NCI-H1105 treated with DMSO at 0.1 percent for 48 hours (cell line): ENCODE measurements at places on chromosomes 12 and 14.

- DNase-seq: peak; percentile 6
Measured at GRCh38 chr12:126747530-126748149, 1519.3 kb upstream of the TMEM132C start.

- no peak for DNase-seq
Measured at GRCh38 chr12:128424931-128425431, 158.0 kb downstream of the TMEM132C start.

- peak; percentile 58 for DNase-seq
Measured at GRCh38 chr12:56634242-56634836, 4.2 kb upstream of the BAZ2A start.

DNA sequence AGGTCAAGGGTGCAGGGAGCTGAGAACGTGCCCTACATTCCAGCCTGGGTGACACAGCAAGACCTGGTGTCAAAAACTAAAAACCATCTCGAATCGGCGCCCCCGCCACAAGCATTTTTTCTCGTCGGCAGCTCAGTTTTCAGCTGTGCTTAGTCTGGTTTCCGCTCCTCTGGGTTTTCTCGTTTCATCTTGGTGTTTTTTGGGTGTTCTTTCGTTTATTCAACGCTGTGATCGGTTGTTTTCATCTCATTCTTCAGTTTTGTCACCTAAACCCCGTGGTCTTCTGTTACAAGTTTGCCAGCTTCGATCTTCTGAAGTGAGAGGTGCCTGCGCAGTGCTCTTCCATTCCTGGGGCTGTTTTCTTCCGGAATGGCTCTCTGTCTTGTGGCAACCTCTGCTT lies 41.4 kb downstream of the NOC4L start:
- DNase-seq: no peak

DNA sequence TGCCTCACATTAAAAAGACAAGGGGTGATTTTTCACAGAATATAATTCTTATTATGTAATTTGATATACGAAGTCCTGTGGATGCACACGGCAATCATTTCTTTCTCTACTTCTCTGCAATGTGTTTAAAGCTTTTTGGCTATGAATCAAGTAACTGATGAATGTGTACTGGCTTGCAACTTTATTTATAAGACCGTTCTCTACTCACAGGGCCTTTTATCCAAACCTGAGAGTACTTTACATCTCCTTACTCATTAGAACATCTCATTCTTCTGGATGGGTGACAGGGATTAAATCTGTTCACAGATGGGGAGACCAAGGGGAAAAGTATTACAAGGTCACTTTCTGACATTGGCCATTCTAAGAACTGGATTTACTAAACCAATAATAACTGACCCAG lies 215.8 kb upstream of the DIO2 start:
- no peak for DNase-seq

DNA sequence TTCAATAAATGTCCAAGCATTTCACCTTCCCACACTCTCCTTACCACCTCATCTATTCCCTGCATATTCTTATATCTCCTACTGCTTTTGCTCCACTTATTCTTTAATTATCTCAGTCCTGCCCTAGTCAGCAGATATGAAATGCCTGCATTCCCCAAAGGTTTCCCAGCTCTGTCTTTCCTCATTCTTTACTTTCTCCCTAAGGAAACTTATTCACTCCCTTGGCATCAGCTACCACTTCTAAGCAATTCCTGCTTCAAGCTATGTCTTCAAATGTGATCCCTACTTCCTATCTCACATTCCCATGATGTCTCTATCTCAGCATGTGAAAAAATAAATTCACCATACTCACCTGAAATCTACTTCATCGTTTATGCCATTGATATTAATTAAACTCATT lies 111.8 kb downstream of the CAPZA3 start:
- no peak for DNase-seq

GRCh38 chr12:58142991-58143390 lies 201.6 kb downstream of the ATP23 start:
- DNase-seq: no peak

DNA sequence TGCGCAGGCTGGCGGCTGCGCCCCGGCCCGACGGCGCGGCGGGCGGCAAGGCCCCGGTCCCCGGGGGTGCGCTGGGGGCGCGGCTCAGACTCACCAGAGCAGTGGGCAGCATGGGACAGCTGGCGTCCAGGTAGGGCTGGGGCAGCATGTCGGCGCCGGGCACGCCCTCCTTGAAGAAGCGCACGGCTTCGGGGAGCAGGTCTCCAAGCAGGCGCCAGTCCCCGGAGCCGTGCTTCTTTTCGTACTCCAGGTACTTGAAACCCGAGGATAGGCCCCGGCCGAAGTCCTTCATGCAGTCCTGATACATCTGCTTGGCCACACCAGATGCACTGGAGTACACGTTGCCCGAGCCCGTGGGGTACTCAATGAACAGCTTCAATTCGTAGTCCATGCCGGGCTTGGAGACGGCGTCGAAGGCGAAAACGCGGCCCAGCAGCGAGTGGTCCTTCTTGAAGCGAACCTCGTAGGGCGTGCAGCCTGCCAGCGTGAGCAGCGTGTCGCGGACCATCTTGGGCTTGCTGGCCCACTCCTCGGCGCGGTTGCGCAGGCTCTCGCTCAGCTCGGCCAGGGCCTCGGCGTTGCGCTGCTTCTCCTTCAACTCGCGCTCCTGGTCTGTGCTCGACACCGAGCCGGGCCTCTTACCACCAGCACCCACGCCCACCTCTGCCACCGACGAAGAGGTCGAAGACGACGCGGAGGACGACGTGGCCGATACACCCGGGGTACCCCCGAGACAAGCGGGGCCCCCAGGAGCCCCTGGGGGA lies 2.2 kb downstream of the IRF2BPL start:
- peak; percentile 65 for DNase-seq

GRCh38 chr12:122884860-122885259 lies 11.1 kb downstream of the VPS37B start:
- DNase-seq: no peak

DNA sequence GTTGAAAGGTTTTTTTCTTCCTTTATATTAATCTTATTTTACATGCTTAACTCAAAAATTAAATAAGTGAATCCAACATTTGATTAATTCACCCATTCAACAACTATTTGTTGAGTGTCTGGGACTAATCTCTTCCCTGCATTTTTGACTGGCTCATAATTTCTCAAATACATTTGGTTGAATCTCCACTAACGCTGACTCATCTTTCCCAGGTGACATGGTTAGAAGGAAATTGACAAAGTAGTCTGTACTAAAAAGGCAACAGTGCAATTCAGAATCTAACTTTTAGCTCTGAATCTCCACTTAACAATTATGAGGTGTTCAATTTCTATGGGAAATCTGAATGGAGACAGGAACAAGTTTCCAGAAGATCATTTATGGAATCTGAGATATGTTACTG lies 88.9 kb downstream of the LIN7A start:
- no peak for DNase-seq

DNA sequence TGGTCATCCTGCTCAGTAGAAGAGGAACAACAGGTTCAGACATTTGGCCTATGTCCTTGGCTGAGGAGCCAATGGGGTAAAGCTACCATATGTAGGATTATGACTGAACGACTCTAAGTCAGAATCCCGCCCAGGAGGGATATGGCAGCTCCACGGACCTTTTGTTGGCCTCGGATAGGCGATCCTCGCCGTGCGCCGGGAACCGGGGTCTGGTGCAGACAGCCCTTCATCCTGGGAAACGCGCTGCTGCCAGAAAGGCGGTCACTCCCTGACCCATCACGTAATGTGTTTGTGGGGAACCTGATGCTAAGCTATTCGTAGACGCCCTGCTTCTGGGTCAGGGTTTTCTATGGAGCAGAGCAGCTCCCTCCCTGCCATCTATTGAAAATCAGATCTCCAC lies 178.9 kb upstream of the ALG10B start:
- DNase-seq: peak; percentile 37

DNA sequence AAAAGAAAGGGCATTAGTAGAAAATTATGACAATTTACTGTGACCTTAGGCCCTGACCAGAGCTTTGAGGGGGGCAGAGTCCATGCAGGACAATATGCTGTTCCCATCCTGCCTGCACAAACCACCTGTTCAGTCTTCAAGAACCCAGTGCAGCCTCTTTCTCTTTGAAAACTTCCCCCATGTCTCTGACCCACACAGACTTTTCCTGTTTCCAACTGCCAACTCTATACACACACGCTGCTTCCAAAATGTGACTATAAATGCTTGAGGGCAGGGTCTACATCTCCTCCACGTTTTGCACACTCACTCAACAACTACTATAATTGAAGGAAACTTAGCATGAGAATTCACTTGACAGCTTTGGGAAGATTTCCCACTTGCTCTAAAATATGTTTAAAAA lies 36.6 kb upstream of the SYCP3 start:
- DNase-seq: no peak

GRCh38 chr12:25553098-25553497 lies at the start of gene LMNTD1:
Gene LMNTD1 (minus strand): TSS chr12:25553283. CDS start chr12:25552959, 324 bp downstream.
- no peak for DNase-seq

DNA sequence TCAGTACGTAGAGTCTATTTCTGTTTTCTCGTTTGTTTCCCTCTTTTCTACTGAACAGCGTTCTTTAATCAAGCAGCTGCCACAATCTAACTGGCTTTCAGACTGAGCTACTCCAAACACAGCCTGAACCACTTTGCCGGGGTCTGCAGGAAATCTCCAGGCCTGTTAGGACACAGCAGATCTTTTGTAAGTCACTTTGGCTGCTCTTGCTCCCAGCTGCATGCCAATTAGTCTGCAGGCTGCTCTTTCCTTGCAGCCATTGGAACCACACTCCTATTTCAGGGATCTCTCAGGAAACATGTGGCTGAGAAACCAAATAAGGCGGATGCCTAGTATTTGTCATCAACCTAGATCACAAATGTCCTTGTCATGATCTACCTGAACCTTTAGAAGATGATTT lies 73.6 kb downstream of the TMTC1 start:
- peak; percentile 98 for DNase-seq

GRCh38 chr12:121592320-121592719 lies 11.5 kb upstream of the KDM2B start:
- no peak for DNase-seq

GRCh38 chr14:75165586-75166391 lies 10.6 kb downstream of the TMED10 start:
- DNase-seq: no peak

GRCh38 chr12:106021516-106021915 lies 117.2 kb downstream of the NUAK1 start:
- DNase-seq: no peak

DNA sequence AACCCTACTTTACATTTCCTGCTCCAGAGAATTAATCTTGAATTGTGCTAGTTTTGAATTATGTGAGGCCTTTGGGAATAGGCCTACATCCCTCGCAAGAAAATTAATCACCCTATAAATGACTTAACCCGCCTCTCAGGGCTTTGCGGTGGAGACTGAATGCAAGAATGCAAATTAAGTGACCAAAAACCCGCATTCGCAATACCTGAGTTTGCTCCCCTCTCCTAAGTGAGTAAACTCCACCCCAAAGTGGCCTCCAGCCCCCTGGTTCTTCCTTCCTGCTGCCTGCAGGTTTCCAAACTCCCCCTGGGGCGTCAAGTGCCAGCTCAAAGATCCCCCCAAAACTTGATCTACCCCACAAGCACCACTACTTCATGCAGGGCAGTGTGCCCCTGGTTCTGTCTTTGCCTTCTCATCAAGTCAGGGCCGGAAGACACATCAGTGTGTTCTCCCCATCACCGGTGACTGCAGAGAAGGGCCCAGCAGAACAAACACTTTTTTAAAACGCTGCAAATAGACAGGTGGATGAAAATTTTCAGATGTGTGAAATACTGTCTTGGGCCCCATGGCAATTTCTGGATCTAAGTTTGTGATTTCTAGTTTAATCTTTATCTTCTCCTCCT lies 644.7 kb downstream of the VRK1 start:
- DNase-seq: no peak

- no peak for DNase-seq
Measured at GRCh38 chr12:44525806-44526654, 350.1 kb downstream of the NELL2 start.

GRCh38 chr14:75409316-75410205 lies 18.3 kb upstream of the JDP2 start:
- DNase-seq: no peak

DNA sequence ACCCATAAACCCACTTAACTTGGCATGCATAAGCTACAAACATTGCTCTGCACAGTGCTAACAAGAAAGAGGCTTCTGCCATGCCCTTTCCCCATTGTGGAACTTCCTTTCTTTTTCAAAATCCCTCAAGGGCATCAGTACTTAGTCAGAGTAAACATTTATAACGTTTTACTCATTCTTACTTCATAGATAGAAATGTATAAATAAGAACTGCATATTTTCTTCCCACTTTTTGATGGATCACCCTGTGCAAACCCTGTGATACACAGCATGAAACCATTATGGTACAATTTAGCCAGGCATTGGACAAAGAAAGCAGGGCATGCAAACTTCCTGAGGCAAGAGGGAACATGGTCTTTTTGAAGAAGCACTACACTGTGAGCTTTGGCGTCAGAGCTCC lies 113.8 kb upstream of the FOXG1 start:
- no peak for DNase-seq

DNA sequence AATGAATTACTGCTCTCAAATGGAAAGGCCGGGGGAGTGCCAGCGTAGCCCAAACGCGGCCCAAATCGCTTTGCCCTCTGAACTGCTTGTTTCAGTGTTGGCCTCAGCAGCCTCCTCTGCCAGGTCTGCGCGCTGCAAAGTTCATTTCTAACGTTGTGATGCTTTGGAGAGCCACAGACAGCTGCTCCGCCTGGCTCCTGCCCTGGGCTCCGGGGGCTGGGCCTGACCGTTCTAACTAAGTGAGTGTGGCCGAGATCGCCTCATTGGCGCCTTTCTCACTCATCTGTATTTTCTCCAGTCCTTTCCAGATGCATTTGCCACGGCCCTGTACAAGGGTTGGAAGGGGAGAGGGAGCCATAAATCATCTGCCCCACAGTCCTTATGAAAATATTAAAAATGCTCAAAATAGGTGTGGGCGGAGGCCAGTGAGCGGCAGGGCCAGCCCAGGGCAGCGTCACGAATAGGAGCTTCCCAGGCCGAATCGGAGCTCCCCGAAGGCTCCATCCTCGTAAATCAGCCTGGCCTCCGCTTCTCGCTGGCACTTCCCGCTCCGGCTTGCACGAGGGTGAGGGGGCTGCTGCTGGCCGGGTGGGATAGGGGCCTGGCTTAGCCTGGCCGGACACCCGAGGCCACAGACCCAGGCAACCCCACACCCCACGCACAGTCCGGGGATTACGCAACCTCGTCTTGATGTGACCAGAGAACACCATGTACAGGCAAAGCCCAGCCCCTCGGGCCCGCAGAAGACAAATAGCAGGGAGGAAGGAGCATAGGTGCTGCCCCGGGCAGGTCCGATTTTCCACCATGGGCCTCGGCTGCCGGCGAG lies 196.6 kb upstream of the DIO3 start:
- DNase-seq: no peak

- DNase-seq: no peak
Measured at GRCh38 chr14:92282669-92283068, 40.3 kb upstream of the SLC24A4 start.

- DNase-seq: no peak
Measured at GRCh38 chr12:52783563-52784316, 6.6 kb upstream of the KRT76 start.

GRCh38 chr14:101286271-101287018 lies 274.9 kb upstream of the DIO3 start:
- no peak for DNase-seq

- no peak for DNase-seq
Measured at GRCh38 chr14:78007160-78007559, 163.0 kb upstream of the NRXN3 start.

- DNase-seq: no peak
Measured at GRCh38 chr12:108711489-108712164, 19.7 kb downstream of the CORO1C start.
